Left ventricle myocardium inferior (tissue), 1 donor: ENCODE measurements at places on chromosomes 7 and 10. TPM values are rescaled to one million over a fixed set of nuclear protein-coding genes. Genes with fewer than 3 reads are reported as not detected.

- DNase-seq: no peak
Observed at GRCh38 chr7:73369622-73370021, 41.7 kb downstream of the FKBP6 start.

GRCh38 chr10:89351780-89352597, 24.2 kb downstream of the IFIT3 start:
- DNase-seq: no peak

DNA sequence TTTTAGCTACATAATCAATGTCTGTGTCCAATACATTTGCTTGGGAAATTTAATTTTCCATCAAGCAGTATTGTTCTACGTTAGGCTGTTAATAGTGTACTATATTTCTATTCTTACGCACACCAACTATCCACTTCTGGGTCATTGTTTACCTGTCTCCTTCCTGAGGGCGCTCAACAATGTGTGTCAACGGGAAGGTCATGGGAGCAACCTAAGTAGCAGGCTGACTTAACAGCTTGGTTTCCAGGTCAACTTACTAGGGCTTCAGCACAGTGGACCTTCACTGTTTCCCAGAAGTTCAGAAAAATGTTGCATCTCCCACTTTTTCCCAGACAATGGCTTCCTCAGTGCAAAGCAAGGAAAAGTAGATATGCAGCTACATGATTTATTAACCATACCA, 13.7 kb downstream of the THSD7A start:
- DNase-seq: no peak

- no peak for DNase-seq
Observed at GRCh38 chr7:70935311-70935710, 196.6 kb upstream of the GALNT17 start.

The VOPP1 gene
- total RNA-seq: 23.7 TPM
